Astrocyte of the hippocampus (primary cell): ENCODE measurements at places on chromosomes 5 and 9.

- DNase-seq = peak; percentile 91
Measured at GRCh38 chr5:176609724-176610434, at the start of gene GPRIN1. TSS of gene GPRIN1 (minus strand) at chr5:176610156. CDS start at chr5:176599834, 10,322 bp downstream.

DNA sequence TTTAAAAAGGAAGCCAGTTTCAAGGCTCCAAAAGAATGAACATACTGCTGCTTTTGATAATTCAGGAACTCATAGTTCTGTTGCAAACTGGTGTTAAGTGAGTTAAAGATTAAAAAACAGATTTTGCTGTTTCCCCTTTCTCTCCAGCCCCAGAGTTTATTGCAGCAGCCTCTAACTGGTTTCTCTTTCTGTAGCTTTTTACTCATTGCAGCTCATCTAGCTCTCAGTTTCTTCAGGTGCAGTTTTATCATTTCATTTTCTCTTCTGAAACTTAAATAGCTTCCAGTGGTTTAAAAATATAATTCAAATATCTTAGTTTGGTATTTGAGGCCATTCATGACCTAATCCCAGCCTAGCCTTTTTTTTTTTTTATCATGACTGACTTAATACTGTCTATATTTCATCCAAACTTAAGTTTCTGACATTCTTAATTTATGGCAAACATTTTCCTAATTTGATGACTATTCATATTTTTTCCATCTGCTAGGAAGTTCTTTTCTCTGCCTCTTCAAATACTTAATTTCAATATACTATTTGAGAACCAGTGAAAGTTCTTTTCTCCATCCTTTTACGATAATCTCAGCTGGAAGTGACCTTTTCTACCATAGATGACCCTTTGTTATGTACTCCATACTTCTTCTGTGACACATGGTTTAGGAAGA, 252.7 kb upstream of the GRIA1 start:
- DNase-seq = no peak

DNA sequence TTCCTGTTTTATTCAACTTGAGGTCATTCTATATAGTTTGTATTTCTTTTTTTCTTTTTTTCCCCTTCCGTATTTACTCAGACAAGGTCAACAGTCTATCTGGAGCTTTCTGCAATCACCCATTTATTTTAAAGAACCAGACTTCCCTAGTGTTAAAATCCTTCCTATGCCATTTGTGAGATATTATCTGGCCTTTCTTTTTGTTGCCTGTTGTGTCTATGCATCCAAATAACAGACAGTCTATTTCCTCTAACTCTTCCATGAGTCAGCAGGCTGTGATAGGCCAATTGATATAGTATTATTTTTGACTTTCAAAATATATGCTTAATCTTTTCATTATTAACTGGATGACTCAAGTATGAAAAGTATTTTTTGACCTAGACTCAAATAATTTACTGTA, 291.2 kb upstream of the PTPRD start:
- no peak for DNase-seq

GRCh38 chr9:87685871-87686519, 39.9 kb upstream of the CTSL start:
- DNase-seq = no peak

GRCh38 chr5:50873595-50874277, 207.3 kb downstream of the PARP8 start:
- no peak for DNase-seq

DNA sequence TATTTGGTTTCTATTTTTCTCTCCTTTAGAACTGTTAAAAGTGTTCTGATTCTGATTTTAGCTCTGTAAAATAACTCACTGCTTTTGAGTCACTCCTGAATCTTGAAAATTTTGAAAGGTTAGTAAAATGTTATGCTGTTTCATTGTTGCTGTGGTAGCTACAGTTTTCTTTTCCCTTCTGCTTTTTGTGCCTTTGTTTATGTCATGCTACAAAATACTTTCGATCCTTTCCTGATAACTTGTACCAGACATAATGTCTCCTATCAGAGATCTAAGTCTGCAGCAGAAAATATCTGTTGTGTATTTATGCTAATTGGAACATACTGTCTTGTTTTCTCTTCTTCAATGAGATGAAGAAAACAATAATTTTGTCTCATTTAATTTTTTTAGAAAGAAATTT, 26.9 kb upstream of the CEP120 start:
- DNase-seq = no peak

DNA sequence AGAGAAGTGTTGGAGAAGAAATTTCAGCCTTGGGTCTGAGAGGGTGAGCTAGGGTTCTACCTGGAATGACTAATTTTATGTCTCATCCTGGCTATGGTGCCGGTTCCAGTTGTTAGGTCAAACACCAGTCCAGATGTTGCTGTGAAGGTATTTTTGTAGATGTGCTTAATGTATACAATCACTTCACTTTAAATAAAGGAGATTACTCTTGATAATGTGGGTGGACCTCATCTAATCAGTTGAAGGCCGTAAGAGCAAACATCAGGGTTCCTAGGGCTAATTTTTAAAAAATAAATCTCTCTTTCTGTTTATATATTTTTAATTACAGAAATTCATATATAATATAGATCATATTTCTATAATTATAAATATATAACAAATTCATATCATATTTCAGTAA, 90.5 kb upstream of the GDNF start:
- no peak for DNase-seq

- no peak for DNase-seq
Measured at GRCh38 chr9:78015241-78015640, 16.4 kb downstream of the GNAQ start.

- no peak for DNase-seq
Measured at GRCh38 chr5:51181208-51181894, 201.9 kb upstream of the ISL1 start.

DNA sequence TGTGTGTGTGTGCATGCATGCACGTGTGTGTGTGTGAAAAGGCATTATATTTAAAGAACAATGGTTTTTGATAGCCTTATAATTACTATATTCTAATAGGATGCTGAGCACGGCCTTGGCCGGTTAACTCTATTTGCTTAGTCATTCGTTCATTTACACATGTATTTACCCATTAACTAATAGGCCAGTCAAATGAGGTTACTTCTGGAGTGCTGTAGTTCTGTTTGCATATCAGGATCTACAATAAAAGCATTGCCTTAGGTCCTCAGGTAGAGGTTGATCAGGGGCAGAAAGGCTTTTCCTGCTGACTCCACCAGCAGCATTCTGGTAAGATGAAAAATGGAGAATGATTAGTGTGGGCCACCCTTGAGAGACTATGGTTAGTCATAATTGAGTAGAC, 219.0 kb downstream of the COMMD10 start:
- no peak for DNase-seq

GRCh38 chr5:117982691-117983090, 1005.7 kb downstream of the DTWD2 start:
- peak; percentile 11 for DNase-seq

DNA sequence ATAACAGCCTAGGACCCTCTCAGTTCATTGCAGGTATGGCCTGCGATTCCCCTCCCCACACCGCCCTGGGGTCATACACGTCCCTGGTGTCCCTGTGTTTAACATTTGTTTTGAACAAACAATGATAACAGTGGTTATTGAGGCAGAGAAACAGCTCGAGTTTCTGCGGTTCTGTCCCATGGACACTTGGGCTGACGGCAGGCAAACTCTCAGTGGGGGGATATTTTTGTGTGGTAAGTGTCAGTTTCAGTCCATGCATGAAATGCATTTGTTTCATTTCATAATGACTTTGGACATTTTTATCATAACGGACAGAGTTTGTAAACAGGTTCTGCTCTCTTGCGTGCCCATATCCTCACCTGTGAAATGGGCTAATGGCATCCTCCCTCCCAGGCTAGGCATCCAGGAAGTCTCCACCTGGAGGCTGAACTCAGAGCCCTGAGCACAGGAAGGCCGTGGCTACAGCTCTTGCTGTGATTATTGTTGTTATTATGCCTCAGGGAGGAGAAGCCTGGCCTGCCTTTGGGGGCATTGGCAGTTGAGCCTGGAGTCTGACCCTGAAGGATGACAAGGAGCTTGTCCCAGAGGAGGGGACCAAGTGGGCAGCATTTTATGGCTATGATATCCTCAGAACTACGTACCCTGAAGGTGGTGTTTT, 190.9 kb downstream of the GADD45G start:
- DNase-seq = no peak

- no peak for DNase-seq
Measured at GRCh38 chr9:134271338-134272301, 54.6 kb upstream of the RXRA start.

DNA sequence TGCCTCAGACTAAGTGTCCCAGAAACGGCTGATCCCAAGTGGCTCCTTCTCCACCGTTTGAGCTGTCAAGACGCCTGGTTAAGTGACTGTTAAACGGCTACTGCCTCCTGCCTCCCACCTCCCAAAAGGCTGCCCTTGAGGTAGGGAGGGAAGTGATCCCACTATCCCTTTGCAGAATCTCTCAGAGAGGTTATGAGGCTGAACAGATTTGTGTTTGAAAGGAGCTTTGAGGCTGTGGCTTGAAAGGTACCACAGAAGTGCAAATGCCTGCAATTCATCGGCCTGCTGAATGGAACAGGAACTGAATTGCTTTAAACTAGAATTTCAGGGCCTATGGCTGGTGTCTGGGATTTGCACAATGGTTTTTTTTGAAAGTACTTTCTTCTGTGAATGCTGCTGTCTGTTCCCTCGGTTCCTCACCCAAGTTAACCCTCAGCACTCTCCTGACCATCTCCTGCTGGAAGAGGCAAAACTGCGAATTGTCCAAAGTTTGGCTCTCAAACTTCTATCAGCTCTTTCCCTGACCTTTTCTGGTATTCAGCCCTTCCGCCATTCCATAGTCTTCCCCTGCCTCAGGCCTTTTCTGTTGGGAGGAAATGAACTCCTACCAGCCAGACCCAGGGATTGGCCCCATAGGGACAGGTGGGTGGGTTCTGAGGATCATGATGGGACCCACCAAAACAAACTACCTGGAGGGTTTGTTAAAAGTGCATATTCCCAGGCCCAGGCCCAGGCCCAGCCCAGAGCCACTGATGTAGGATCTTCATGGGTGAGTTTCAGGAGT, 453.3 kb downstream of the KDM4C start:
- DNase-seq = no peak

DNA sequence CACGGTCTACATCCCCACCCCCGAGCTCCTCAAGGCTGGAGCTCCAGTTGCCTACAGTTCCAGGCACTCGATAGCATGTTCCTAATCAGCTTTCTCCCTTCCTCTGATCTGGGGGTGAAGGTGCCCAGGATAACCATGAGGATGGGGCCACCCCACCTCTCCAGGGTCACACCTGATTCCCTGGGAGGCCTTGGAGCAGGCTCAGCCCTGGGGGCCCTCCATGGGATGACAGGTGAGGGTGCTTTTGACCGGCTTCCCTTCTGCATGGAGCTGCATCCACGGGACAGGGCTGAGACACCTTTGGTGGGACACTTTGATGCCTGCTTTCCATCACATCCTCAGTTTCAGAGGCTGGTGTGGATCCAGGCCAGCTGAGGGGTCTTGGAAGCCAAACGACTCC, 28.6 kb downstream of the GADD45G start:
- no peak for DNase-seq
